Stimulated activated CD4-positive, alpha-beta T cell treated with anti-CD3 and anti-CD28 coated beads, Interleukin-4, amount 100 ng/mL, for 4 hours (primary cell): ENCODE measurements at places on chromosomes 2 and 18.

DNA sequence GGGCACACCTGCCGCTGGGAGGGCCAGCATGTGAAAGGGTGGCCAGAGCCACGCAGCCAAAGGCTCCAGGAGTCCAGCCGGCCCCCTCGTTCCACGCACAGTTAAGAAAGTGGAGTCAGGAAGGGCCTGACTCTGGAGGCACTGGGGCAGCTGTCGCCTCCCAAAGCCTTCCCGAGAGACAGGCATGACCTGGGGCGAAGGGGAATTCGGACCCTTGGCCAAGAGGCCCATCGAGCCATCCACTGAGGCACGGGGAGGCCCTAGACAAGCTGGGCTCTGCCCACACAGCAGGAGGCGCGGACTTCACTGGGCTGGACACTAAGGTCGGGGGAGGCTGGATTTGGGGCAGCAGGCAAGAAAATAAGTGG is 38.5 kb upstream of the SNED1 start:
- no peak for DNase-seq

GRCh38 chr2:139031722-139032121 is 251.5 kb upstream of the NXPH2 start:
- DNase-seq = no peak

DNA sequence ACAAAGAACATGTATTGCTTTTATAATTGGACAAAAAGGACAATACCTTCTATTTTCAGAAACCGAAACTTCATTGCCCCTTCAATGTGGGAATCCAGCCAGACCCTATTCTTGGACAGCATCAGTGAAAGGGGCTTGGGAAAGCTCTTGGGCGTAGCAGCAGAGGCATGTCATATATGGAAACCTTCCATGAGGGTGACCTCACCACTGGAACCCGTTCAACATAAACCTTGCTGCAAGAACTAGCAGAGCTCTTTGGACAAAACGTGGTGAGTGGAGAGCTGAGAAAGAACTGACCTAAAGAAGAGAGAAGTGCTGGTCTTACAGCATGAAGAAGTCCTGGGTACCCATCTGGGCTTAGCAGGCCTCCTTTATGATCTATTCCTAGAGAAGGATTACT is 22.7 kb upstream of the ACTG2 start:
- DNase-seq = no peak

DNA sequence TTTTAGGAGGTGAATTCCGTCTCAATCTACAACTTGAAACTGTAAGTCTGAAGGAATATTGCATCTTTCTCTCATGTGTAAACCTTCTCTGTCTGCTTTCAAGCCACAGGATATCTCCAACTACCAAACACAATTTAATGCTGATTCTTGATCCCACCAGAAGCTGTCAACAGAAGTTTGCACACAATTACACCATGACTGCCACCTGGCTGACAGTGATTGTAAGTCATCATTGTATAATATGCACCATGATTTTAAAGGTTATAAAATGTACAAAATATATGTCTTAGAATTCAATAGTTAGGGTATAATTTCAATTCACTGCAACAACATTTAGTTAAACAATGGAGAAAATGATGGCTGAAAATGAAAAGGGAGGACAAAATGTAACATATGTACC is 18.4 kb downstream of the PREPL start:
- peak; percentile 4 for DNase-seq

DNA sequence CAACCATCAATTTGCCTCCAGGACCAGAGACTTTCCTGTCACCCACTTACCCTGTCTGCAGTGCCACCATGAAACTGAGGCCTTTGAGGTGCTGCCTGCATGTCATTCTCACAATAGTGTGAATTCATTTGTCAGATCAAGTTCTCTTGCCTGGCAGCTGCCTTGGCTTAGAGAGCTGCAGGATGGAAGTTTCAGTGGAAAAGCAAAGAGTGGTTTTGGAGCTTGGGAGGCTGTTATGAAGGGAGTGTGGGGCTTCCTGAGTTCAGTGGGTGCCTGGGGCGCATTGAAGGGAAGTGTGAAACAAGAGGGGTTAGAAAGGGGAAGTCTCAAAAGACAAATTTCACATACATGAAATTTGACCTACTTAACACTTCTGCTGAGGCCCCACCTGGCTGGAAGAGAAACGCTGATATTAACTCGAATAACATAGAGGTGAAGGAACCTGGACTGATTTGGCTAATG is 7.9 kb upstream of the LBH start:
- DNase-seq = no peak

GRCh38 chr2:149725234-149725633 is 137.7 kb upstream of the MMADHC start:
- no peak for DNase-seq

GRCh38 chr18:36484591-36484990 is 187.1 kb downstream of the FHOD3 start:
- DNase-seq = no peak

- no peak for DNase-seq
Measured at GRCh38 chr2:53787614-53788289, 908 bp downstream of the ERLEC1 start.

DNA sequence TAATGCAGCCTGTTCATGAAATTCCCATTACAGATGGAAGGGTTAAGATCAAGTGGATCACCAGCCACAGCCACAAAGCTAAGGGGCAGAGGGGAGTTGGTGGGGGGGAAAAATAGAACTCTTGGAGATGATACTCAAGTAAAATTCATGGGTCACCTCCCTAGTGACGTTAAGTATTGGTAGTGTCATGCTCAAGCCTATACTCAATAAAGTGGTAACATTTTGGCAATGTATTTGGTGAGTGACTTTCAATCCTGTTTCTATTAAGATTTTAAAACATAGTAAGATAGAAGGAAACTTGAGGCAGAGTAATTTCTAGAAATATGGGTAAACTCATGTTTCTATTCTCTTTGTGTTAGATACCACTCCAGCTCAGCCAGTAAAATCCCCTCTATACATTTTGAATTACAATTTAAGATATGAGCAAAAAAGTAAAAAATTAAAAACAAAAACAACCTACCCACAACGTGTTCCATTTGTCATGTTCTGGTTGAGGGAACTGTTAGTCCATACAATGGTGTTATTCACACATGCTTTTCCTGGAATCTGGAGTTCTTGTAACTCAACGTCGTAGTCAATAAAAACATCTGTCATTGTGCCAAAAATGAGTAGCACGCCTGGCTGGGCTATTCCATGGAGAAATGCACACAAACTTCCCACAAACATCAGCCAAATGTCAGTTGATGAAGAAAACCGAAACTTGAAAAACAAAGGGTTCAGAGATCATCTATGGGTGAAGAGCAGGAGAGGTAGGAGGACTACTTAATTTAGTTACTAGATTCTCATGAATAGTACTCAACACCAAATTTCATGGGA is 18.1 kb downstream of the ABCB11 start:
- DNase-seq = no peak

DNA sequence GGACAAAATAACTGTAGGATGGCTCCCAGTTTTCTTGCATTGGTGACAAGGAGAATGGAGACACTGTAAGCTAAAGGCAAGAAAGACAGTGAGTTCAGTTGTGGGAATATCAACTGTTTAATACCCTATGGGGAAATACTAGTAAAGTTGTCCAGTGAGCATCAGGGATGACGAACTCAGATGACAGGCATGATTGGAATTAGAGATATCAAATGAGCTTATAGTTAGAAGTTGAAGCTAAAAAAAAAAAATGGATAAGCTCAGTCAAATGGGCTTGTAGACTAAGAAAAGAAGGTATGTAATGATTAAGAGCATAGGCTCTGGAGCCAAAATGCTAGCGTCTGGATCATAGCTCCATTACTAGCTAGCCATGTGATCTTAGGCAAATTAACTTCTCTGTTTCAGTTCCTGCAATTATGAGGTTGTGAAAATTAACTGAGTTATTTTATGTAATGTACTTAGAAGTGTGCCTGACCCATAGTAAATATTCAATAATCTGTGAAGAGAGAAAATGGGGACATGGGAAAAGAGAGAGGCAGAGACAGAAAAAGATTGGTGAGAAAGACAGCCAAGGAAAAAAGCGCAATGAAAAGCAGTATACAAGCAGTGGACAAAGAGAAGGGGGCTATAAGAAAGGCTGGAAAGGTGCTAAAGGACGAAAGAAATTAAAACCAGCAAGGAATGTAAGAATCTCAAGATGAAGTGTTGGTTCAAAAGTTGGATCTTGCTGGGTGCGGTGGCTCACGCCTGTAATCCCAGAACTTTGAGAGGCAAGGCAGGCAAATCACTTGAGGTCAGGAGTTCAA is 95.7 kb upstream of the SLC39A10 start:
- DNase-seq = no peak

DNA sequence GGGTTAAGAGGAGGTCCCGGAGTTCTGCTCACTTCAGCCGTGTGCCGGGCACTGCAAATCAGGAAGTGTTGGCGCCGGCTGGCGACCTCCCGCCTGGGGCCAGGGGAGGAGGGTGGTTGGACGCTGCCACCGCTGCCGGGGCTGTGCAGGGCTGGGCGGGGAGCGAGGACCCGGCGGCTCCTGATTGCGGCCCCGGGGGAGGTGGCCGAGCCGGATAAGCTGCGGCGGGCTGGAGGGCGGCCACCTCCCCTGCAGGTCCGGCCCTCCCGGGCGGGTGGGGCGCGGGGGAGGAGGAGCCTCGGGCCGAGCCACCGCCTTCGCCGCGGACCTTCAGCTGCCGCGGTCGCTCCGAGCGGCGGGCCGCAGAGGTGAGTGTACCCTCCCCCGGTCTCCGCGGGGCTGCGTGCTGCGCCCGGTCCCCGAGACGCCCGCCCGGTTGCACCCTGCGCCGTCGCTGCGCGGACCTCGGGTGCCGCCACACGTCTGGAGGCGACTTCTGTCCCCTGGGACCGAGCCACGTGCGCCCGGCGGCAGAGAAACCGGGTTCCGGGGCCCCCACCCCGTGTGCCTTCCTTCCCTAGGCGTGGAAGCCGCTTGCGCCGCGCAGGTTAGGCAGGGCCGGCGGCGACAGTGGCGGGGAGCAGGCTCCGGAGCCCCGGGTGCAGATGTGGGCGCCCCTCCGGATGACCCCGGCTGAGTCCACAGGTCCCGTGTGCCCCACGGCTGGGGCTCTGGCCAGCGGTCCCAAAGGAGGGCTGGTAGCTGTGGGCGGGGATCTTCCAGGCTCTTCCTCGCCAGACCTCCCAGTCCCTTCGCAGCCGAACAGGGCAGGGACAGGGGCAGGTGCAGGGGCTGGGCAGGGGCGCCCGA is at the start of gene STEAP3:
TSS of gene STEAP3 (plus strand) at position 314 of the 870 bp plus-strand sequence. CDS start 7,179 bp downstream, outside the sequence.
- DNase-seq = no peak

- DNase-seq = no peak
Measured at GRCh38 chr2:225318440-225318839, 81.1 kb upstream of the NYAP2 start.

- no peak for DNase-seq
Measured at GRCh38 chr2:207513551-207514257, 16.1 kb upstream of the CREB1 start.

GRCh38 chr2:67446491-67446911 is 49.4 kb downstream of the ETAA1 start:
- no peak for DNase-seq

GRCh38 chr2:208245746-208246145 is 9.1 kb downstream of the IDH1 start:
- no peak for DNase-seq

GRCh38 chr2:1478311-1479305 is 65.3 kb downstream of the TPO start:
- no peak for DNase-seq

DNA sequence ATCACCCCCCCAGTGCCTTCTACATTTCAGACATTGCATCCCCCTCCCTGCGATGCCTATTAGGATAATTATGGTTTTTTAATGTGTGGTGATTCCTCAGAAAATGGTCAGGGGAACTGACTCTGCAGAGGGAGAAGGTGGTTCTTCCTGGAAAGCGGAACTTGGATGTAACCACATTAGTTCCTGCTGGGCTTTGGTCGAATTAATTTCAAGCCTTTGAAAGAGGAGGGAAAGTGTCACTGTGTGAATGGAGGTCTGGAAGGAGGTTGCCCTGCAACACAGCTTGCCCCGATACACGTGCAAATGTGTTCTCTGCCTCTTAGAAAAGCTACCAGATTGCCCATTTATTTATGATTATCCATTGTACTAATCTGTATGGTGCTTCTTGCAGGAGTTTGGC is 63.2 kb upstream of the TPO start:
- no peak for DNase-seq

GRCh38 chr2:96773922-96774321 is 13.2 kb downstream of the CNNM4 start:
- DNase-seq = peak; percentile 24

DNA sequence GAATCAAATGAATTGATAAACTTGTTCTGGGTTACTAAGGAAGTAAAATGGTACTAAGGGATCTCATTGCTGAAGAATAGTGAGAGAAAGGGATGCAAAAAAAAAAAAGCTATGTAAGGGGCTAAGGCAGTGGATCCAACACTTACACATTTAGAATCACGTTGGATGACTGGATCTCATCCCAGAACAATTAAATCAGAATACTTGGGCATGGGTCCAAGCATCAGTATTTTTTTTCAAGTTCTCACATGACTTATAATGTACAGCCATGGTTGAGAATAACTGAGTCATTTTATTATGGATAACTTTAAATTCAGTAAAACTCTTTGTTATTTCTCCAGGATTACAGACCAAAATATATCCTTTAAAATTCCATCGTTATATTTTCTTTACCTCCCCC is 8.5 kb downstream of the DSC1 start:
- no peak for DNase-seq

- DNase-seq = no peak
Measured at GRCh38 chr2:191183516-191183915, 32.7 kb upstream of the STAT4 start.

GRCh38 chr2:19611491-19612332 is 253.3 kb upstream of the OSR1 start:
- DNase-seq = no peak

DNA sequence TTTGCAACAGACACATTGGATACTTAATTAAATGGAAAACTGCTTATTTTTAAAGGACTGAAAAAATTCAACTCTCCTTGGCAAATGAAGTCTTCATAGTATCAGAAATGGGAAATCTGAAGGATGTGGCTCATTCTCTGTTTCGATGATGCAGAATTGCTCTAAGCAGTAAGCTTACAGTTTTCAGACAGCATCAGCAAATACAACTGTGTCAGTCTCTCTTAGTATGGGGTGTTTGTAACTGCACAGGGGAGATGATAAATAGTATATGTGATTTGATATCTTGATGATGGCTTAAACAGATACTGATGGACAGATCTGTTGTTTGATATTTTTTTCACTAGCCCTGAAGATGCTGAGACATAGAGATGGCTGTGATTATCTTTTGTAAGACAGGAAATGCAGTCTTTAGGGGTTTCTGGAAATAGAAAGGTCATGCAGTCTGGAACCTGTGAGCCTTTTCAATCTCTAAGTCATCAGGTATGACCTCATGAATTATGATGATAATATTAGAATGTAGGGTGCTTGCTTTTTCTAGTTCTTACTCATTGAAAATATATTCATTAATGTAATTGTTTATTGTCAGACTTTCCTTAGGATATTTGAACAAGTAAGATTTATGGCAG is 84.2 kb downstream of the SLC4A10 start:
- DNase-seq = no peak

- DNase-seq = no peak
Measured at GRCh38 chr2:70716131-70716743, 51.8 kb downstream of the ADD2 start.

- DNase-seq = peak; percentile 11
Measured at GRCh38 chr2:227033471-227034148, 130.4 kb downstream of the COL4A4 start.
